Vagina (tissue), 2 donors: ENCODE measurements at places on chromosomes 5 and 9. TPM values are rescaled to one million over a fixed set of nuclear protein-coding genes. Genes with fewer than 3 reads are reported as not detected.

DNA sequence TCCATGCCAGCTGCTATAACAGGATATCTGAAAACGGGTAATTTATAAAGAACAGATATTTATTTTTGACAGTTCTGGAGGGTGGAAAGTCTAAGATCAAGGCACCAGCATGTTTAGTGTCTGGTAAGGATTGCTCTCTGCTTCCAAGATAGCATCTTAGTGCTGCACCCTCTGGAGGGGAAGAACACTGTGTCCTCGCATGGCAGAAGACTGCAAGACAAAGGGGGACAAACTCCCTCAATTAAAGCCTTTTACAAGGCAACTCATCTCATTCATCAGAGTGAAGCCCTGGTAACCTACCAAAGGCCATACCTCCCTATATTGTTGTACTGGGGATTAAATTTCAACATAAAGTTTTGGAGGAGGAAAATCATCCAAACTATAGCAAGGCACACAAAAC, 298.9 kb upstream of the EDIL3 start:
- no peak for DNase-seq
- no peaks in the 10 kb centered on the region for H3K27me3 ChIP-seq
- H3K4me1 ChIP-seq = no peaks in the 10 kb centered on the region
- H3K27ac ChIP-seq = no peak overlapping the region
- no peak overlapping the region for H3K4me3 ChIP-seq
- no peaks in the 10 kb centered on the region for H3K36me3 ChIP-seq

- no peak overlapping the region for H3K4me3 ChIP-seq
- no peak for DNase-seq
- H3K27ac ChIP-seq = no peak overlapping the region
- H3K27me3 ChIP-seq = no peaks in the 10 kb centered on the region
- H3K36me3 ChIP-seq = no peaks in the 10 kb centered on the region
- no peaks in the 10 kb centered on the region for H3K4me1 ChIP-seq
Observed at GRCh38 chr5:40447438-40447837, 232.3 kb upstream of the PTGER4 start.

GRCh38 chr9:134186471-134187109, 22.2 kb upstream of the RNU6ATAC start:
- H3K36me3 ChIP-seq = no peaks in the 10 kb centered on the region
- no peak overlapping the region for H3K4me3 ChIP-seq
- no peaks in the 10 kb centered on the region for H3K27me3 ChIP-seq
- peaks cover 8% of the 10 kb centered on the region for H3K4me1 ChIP-seq
- no peak for DNase-seq
- H3K27ac ChIP-seq = no peak overlapping the region

DNA sequence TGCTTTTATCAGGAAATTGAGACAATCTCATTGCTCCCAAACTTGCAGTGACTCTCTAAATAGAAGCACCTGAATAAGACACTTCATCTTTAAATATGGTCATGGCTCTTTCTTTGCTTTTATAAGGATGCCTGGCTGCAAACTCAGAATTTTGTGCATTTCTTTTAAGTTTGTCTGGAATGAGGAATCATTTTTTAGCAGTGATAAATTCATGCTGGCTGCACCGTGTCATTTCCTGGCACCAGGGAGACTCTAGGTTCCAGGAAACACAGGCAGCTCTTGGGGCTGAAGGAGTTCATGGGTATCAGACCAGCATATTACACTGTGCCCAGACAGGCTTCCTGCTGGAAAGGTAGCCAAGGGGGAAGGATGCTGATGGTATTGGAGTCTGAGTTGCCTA, 109.9 kb downstream of the NUDT12 start:
- no peaks in the 10 kb centered on the region for H3K27me3 ChIP-seq
- no peak for DNase-seq
- H3K36me3 ChIP-seq = no peaks in the 10 kb centered on the region
- no peaks in the 10 kb centered on the region for H3K4me1 ChIP-seq
- no peak overlapping the region for H3K27ac ChIP-seq

DNA sequence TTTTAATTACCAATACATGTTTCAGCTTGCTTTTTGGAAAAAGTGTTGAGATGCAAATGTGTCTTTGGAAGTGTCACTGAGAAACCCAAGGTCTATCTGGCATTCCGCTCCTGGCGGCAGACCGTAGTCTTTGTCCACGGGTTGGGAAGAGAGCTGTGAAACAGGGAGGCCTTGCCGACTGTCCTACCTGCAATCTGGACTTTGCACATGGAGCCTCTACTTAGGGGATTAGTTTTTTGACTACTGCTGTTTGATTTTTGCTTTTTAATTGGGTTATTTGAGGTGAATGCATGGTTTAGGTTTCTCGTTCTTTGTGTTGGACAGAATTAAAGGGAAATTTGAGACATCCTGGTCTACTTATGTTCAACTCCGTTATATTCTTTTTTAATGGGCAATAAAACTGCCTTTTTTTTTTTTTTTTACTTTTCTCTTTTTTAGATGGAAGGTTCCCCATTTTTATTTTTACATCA, 25.7 kb downstream of the TRIO start:
- H3K4me1 ChIP-seq = peaks cover 35% of the 10 kb centered on the region
- H3K36me3 ChIP-seq = no peaks in the 10 kb centered on the region
- H3K27me3 ChIP-seq = no peaks in the 10 kb centered on the region
- H3K4me3 ChIP-seq = no peak overlapping the region
- no peak for DNase-seq

DNA sequence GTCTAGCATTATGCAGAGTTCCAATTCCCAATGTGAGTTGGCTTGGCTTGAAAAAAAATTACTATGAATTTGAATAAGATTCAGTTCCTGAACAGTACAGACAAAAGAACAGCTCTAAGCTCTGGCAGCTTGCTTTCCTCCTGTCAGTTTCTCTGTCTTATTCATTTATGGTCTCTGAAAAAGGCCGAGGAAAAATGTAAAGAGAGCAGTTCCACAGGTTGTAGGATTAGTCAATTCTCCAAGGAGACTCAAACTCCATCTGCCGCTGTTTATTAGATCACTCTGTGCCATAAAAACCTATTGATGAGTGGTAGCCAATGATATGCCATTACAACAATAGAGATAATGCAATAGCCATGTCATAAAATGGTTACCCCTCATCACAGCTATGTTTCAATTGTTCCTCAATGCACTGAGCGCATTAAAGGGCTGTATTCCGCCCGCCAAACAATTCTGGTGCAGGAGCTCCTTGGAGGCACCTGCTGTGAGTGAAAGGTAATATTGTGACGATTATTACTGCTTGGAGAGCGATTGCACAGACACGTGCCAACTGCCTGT, 188.2 kb downstream of the ARRDC3 start:
- H3K36me3 ChIP-seq = no peaks in the 10 kb centered on the region
- no peak for DNase-seq
- peaks cover 15% of the 10 kb centered on the region for H3K4me1 ChIP-seq
- H3K4me3 ChIP-seq = no peak overlapping the region
- H3K27ac ChIP-seq = no peak overlapping the region

DNA sequence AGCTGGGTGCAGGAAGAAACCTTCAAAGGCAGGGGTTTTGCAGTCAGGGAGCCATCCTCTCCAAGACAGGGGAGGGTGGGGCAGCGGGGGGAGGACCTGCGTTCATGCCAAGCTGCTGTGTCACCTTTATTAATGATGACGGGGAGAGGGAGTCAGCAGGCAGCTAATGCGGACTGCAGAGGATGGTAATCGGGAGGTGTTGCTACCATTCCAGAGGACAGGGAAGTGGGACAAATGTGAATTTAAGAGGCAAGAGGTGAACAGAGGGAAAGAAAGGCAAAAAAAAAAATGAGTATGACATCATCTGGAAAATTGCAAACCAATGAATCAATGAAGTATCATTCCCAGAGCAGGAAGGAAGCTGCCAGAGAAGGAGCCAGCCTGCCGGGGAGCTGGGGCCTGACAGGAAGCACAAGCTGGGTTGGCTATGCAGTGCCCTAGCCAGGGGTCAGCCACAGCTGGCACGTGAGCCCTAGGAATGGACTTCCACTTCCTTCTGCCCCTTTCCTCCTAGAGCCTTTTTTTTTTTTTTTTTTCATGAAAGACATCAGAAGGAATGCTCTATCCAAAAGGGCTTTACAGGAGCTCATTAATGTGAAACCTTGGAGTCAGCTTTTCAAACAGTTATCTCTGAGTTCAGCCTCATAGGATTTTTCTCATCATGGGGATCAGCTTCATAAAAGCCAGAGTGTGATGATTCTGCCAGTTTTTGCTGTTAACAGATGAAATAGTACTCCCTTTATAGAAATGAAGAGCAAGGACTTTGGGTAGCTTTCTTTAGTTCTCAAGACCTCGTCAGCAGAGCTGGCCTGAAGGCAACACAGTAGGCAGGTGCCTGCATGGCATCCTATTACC, 9.2 kb downstream of the INSYN2B start:
- DNase-seq = no peak
- no peak overlapping the region for H3K4me3 ChIP-seq
- H3K4me1 ChIP-seq = peaks cover 5% of the 10 kb centered on the region
- H3K27me3 ChIP-seq = no peaks in the 10 kb centered on the region
- H3K27ac ChIP-seq = no peak overlapping the region
- no peaks in the 10 kb centered on the region for H3K36me3 ChIP-seq

GRCh38 chr5:145104106-145104505, 731.0 kb downstream of the PRELID2 start:
- no peak for DNase-seq
- no peaks in the 10 kb centered on the region for H3K27me3 ChIP-seq
- no peak overlapping the region for H3K4me3 ChIP-seq
- no peaks in the 10 kb centered on the region for H3K36me3 ChIP-seq
- no peaks in the 10 kb centered on the region for H3K4me1 ChIP-seq
- no peak overlapping the region for H3K27ac ChIP-seq

DNA sequence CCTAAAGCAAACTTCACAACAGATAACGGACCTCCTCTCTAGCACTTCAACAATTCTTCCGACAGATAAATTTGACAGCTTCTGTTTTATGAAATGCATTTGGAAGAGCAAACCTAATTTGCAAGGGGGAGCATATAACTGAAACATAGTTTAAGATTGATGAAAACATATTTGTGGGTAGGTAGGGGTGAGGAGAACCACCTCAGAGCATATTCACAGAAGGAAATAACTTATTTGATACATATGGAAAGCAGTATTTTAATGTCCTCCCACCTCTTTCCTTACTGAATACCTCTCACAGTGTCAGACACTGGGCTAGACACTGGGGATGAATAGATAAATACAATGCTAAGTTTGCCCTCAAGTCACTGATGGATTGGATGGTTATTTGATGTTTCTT, 384.8 kb downstream of the MAT2B start:
- H3K4me1 ChIP-seq = no peaks in the 10 kb centered on the region
- H3K27me3 ChIP-seq = no peaks in the 10 kb centered on the region
- no peaks in the 10 kb centered on the region for H3K36me3 ChIP-seq

- no peaks in the 10 kb centered on the region for H3K27me3 ChIP-seq
- H3K27ac ChIP-seq = no peak overlapping the region
- no peak overlapping the region for H3K4me3 ChIP-seq
Observed at GRCh38 chr9:98365227-98365669, 109.8 kb upstream of the TBC1D2 start.

- DNase-seq = no peak
- no peaks in the 10 kb centered on the region for H3K36me3 ChIP-seq
- no peak overlapping the region for H3K27ac ChIP-seq
- H3K4me1 ChIP-seq = peaks cover 16% of the 10 kb centered on the region
- H3K27me3 ChIP-seq = no peaks in the 10 kb centered on the region
- H3K4me3 ChIP-seq = no peak overlapping the region
Observed at GRCh38 chr9:85172001-85172978, 502.8 kb downstream of the NTRK2 start.

- H3K27ac ChIP-seq = no peak overlapping the region
- peaks cover 15% of the 10 kb centered on the region for H3K4me1 ChIP-seq
Observed at GRCh38 chr5:82044010-82044409, 72.2 kb downstream of the ATG10 start.

DNA sequence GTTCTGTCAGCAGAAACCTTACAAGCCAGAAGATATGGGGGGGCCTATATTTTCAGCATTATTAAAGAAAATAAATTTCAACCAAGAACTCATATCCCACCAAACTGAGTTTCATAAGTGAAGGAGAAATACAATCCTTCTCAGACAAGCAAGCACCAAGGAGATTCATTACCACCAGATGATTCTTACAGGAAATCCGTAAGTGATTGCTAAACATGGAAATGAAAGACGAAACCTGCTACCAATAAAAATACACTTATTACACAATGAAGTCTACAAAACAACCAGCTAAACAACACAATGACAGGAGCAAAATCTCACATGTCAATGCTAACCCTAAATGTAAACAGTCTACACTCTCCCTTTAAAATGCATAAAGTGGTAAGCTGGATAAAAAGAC, 17.8 kb upstream of the C9orf72 start:
- H3K27me3 ChIP-seq = no peaks in the 10 kb centered on the region
- no peak for DNase-seq
- no peak overlapping the region for H3K4me3 ChIP-seq
- no peak overlapping the region for H3K27ac ChIP-seq
- no peaks in the 10 kb centered on the region for H3K36me3 ChIP-seq

GRCh38 chr9:8751406-8751930, 951.9 kb upstream of the DMAC1 start:
- no peak for DNase-seq
- no peaks in the 10 kb centered on the region for H3K27me3 ChIP-seq
- H3K27ac ChIP-seq = no peak overlapping the region
- H3K4me3 ChIP-seq = no peak overlapping the region
- H3K36me3 ChIP-seq = no peaks in the 10 kb centered on the region
- no peaks in the 10 kb centered on the region for H3K4me1 ChIP-seq

GRCh38 chr5:73160239-73160671, 12.7 kb upstream of the TMEM174 start:
- H3K4me1 ChIP-seq = no peaks in the 10 kb centered on the region
- H3K27me3 ChIP-seq = no peaks in the 10 kb centered on the region
- DNase-seq = no peak
- no peaks in the 10 kb centered on the region for H3K36me3 ChIP-seq
- no peak overlapping the region for H3K4me3 ChIP-seq
- H3K27ac ChIP-seq = no peak overlapping the region

DNA sequence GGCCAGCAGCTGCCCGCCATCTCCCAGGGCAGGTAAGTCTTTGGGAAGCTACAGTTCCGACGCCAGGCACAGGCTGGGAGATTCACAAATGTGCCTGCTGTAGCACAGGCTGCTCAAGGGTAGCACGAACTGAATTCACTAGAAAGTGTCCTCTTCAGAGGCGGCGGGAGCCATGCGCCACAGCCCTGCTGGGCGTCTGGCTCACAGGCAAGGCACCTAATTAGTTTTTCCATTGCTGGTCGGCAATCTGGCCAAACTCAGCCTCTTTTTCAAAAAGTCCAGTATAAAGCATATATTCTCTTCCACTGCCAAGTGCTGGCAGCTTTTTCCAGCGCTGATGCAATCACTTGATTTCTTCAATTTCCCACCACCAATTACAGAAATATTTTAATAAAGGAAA, 128.9 kb upstream of the RAPGEF1 start:
- H3K27ac ChIP-seq = no peak overlapping the region
- no peaks in the 10 kb centered on the region for H3K36me3 ChIP-seq
- DNase-seq = no peak

CATSPER3 gene
- not detected for total RNA-seq

RORB gene
- total RNA-seq = 2.7 TPM

TLE1 gene
- 75.1 TPM for total RNA-seq

ZDHHC21 gene
- 10.3 TPM for total RNA-seq

CDX1 gene
- total RNA-seq = not detected

DDX46 gene
- total RNA-seq = 31.7 TPM

PCDHGB1 gene
- 3.9 TPM for total RNA-seq

PPP3R2 gene
- total RNA-seq = not detected

ALDH1A1 gene
- total RNA-seq = 126 TPM

TMEM167A gene
- total RNA-seq = 22.3 TPM

GFI1B gene
- not detected for total RNA-seq

TAF11L10 gene
- total RNA-seq = not detected

ZNF618 gene
- 7.4 TPM for total RNA-seq

EDIL3 gene
- 15.2 TPM for total RNA-seq

GOLGA2 gene
- total RNA-seq = 84.5 TPM
